Myometrial cell (primary cell): ENCODE measurements at places on chromosomes 13 and 19. TPM values are rescaled to one million over a fixed set of nuclear protein-coding genes. Genes with fewer than 3 reads are reported as not detected.

Gene GRIN3B
- 0.58 TPM in 1 of 2 replicates, not detected in the other for total RNA-seq

Gene SHANK1
- total RNA-seq, result 6.6 and 10.6 TPM in 2 replicates

Gene RASIP1
- 4.1 and 6.3 TPM in 2 replicates for total RNA-seq

Gene RFXAP
- total RNA-seq, result 1.2 and 1.9 TPM in 2 replicates

Gene PDE4C
- total RNA-seq, result not detected in 2 replicates

Gene ZNF581
- total RNA-seq, result 19.9 and 23.0 TPM in 2 replicates

Gene OR7G2
- total RNA-seq, result not detected in 2 replicates

Gene LAIR1
- not detected in 2 replicates for total RNA-seq

Gene NCR1
- total RNA-seq, result not detected in 2 replicates

Gene DDX49
- 55.3 and 62.8 TPM in 2 replicates for total RNA-seq

Gene NBEA
- 0.86 and 1.1 TPM in 2 replicates for total RNA-seq

Gene APOC1
- total RNA-seq, result 6.6 and 16.7 TPM in 2 replicates

Gene LILRA1
- total RNA-seq, result not detected in 2 replicates

Gene CYP2B6
- not detected in 2 replicates for total RNA-seq

Gene CEACAM5
- total RNA-seq, result not detected in 2 replicates

Gene CLEC4M
- not detected in 2 replicates for total RNA-seq

Gene PALM
- 0.35 and 6.3 TPM in 2 replicates for total RNA-seq

Gene NXNL1
- not detected in 2 replicates for total RNA-seq

Gene PNMA8B
- 0.29 and 0.35 TPM in 2 replicates for total RNA-seq

Gene NCAN
- not detected in 2 replicates for total RNA-seq

Gene LSR
- total RNA-seq, result 0.86 and 3.4 TPM in 2 replicates

Gene SERTM1
- total RNA-seq, result not detected in 2 replicates

Gene ARHGEF18
- total RNA-seq, result 40.6 and 48.7 TPM in 2 replicates

Gene ZNF534
- not detected in 2 replicates for total RNA-seq

Gene FPR1
- not detected in 2 replicates for total RNA-seq

Gene CSNK1A1L
- total RNA-seq, result not detected in 2 replicates

Gene LHFPL6
- 40.1 and 40.9 TPM in 2 replicates for total RNA-seq

Gene SHISA7
- not detected in 2 replicates for total RNA-seq

Gene ZNF835
- total RNA-seq, result not detected in 2 replicates

Gene CBY2
- not detected in 2 replicates for total RNA-seq

Gene C13orf42
- total RNA-seq, result not detected in 2 replicates

Gene FLT1
- total RNA-seq, result 5.2 and 9.4 TPM in 2 replicates

Gene GPR18
- not detected in 2 replicates for total RNA-seq

Gene HSD17B14
- 2.3 and 8.2 TPM in 2 replicates for total RNA-seq

Gene CBARP
- total RNA-seq, result 3.0 and 7.2 TPM in 2 replicates

Gene PCSK4
- total RNA-seq, result 0.58 and 1.6 TPM in 2 replicates

Gene NOTCH3
- 10.7 and 12.2 TPM in 2 replicates for total RNA-seq

Gene DMKN
- 11.0 and 12.1 TPM in 2 replicates for total RNA-seq

Gene RBM26
- total RNA-seq, result 16.7 and 17.9 TPM in 2 replicates

Gene BEST2
- total RNA-seq, result not detected in 2 replicates

Gene EML2
- 43.2 and 45.6 TPM in 2 replicates for total RNA-seq

Gene IPO5
- 194 and 204 TPM in 2 replicates for total RNA-seq

Gene PDCD5
- 155 and 168 TPM in 2 replicates for total RNA-seq

Gene NDFIP2
- 43.5 and 47.9 TPM in 2 replicates for total RNA-seq

Gene TEX29
- total RNA-seq, result not detected in 2 replicates

Gene FUT3
- not detected in 2 replicates for total RNA-seq

Gene LGI4
- total RNA-seq, result not detected in 2 replicates

Gene PSG5
- 6.7 and 7.8 TPM in 2 replicates for total RNA-seq

Gene IGFL3
- 5.0 TPM in 1 of 2 replicates, not detected in the other for total RNA-seq

Gene KLK10
- not detected in 2 replicates for total RNA-seq

Gene NLRP9
- total RNA-seq, result not detected in 2 replicates

Gene TRPC4
- total RNA-seq, result 3.7 and 4.3 TPM in 2 replicates

Gene ZNF600
- total RNA-seq, result 1.4 and 2.0 TPM in 2 replicates

Gene QPCTL
- total RNA-seq, result 29.2 and 49.6 TPM in 2 replicates
